Stimulated activated CD8-positive, alpha-beta memory T cell treated with anti-CD3 and anti-CD28 coated beads, Interleukin-12 subunit alpha, Interleukin-12 subunit beta, amount 100 ng/mL, for 4 hours (primary cell): ENCODE measurements at places on chromosomes 1 and 21.
A peak's percentile ranks its signal among the peaks of the same experiment; 100 is the strongest.

GRCh38 chr1:28371010-28371377 lies 1.5 kb downstream of the PHACTR4 start:
- DNase-seq = no peak

DNA sequence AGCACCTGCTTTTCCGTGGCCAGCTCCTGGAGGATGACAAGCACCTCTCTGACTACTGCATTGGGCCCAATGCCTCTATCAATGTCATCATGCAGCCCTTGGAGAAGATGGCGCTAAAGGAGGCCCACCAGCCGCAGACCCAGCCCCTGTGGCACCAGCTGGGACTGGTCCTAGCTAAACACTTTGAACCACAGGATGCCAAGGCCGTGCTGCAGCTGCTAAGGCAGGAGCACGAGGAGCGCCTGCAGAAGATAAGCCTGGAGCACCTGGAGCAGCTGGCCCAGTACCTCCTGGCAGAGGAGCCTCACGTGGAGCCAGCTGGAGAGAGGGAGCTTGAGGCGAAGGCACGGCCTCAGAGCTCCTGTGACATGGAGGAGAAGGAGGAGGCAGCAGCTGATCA lies 413 bp downstream of the UBL4B start:
- no peak for DNase-seq

- no peak for DNase-seq
These were observed 147.9 kb downstream of the RASAL2 start for GRCh38 chr1:178241837-178242236.

DNA sequence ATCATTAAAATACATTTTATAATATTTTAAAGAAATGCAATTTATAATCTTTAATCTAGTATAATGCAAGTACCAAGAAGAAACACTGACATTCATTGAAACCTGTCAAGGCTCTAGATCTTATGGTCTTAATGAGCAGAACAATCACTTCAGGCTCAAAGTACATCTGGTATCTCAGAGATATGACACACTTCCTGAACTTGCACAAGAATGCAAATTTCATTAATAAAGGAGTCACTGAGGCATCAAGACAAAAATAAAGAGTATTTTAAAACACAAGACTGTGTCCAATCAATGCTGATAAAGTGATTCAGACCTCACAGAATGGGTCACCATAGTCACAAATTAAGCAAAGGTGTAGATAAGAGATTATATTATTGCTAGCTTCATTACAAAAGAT lies 178.1 kb downstream of the AK5 start:
- no peak for DNase-seq

DNA sequence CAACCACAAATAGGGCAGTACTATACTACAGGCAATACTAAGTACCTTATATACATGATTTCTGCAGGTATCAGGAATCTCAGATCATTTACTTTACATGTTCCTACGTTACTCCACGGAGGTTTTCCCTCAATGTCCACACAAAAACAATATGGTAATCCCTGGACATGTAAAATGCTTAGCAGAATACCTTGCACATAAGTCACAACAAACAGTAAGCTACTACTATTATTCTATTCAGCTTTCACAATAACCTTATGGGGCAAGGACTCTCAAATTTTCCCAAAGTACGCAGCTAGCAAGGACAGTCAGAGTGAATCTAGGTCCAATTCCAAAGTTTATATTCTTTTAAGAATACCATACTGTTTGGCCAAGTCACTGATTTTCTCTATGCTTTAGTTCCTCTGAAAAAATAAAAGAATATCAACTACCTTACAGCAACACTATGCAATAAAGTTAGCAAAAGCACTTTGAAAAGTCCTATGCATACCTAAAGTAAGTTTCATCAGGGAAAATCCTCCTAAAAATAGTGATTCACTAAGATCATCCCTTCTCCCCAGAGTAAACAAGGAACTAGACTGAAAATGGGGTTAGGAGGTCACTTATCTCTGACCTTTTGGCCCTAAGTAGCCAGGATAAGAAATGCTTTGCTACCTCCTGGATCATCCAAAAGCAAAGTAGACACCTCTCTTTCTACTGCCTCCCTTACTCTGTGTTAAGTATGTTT lies 67.4 kb downstream of the LUZP1 start:
- no peak for DNase-seq

DNA sequence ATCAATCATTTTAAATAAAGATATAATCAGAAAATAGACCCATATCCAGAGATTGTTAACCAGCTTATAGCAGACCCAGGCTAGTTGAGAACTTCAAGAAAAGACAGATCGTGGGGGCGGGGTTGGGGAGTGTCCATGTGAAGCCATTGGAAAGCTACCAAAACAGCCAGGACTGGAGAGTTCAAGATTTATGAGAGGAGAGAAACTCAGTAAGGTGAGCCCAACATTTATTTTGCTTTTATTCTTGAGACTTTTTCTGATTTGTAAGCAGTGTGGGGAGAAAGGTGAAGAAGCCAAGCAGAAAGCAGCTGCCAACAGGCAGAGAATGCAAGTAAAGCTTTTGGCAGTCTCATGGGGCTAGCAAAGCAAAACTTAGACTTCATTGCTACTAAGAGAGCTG lies 179.9 kb downstream of the VPS13D start:
- no peak for DNase-seq

GRCh38 chr1:61170328-61171238 lies 88.2 kb downstream of the NFIA start:
- no peak for DNase-seq

GRCh38 chr1:32868085-32868484 lies 2.6 kb downstream of the FNDC5 start:
- no peak for DNase-seq

DNA sequence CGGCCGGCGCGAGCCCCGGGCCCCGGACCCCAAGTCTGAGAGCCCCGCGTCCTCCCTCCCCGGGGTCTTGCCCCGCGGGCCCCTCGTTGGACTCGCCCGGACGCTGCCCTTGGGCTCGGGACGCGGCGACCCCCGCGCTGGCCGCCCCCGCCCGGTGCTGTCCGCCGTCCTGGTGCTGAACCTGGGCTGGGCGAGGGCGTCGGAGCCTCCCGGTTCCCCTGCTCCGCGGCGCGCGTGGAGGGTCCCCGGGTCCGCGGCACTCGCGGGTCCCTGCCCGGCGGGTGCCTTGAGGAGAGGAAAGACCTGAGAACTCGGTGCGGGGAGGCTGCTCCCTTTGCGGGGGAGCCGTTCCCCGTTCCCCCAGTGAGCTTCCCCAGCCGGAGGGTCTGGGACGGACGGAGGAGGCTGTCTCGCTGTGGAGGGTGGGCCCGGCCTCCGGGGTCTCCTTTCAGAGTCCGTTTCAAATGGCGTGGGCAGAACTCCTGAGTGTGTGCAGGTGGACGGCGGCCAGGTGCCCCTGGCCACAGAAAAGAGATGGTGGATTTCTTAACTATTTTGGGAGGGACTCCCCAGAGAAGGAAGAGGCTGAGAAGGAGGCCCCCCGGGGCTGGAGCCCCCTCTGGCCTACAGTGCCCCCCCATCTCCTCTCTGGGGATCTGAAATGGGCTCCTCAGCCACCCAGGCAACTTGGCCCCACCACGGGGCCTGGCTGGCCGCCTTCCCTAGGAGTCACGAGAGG lies 595 bp downstream of the GABRD start:
- no peak for DNase-seq

DNA sequence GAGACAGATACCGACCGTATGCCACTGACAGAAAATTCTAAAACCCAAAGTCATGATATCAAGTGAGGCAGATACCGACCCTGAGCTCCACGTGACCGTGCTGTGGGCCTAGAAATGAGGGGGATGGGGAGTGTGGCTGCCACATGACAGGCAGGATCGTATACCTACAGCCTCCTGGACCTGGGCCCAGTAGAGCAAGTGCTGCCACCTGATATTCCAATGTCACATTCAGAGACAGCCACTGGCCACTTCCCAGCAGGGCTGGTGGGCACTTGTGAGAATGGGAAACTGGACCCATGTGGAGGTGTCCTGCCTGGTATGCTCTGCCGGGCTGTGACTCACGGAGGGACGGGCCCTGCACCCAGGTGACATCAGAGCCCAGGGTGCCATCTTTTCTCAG lies 44.6 kb upstream of the CLDN14 start:
- DNase-seq = no peak

GRCh38 chr1:14137411-14138134 lies 437.6 kb downstream of the PRDM2 start:
- no peak for DNase-seq

- DNase-seq = no peak
These were observed 308.9 kb downstream of the CEP170 start for GRCh38 chr1:242946206-242946605.

DNA sequence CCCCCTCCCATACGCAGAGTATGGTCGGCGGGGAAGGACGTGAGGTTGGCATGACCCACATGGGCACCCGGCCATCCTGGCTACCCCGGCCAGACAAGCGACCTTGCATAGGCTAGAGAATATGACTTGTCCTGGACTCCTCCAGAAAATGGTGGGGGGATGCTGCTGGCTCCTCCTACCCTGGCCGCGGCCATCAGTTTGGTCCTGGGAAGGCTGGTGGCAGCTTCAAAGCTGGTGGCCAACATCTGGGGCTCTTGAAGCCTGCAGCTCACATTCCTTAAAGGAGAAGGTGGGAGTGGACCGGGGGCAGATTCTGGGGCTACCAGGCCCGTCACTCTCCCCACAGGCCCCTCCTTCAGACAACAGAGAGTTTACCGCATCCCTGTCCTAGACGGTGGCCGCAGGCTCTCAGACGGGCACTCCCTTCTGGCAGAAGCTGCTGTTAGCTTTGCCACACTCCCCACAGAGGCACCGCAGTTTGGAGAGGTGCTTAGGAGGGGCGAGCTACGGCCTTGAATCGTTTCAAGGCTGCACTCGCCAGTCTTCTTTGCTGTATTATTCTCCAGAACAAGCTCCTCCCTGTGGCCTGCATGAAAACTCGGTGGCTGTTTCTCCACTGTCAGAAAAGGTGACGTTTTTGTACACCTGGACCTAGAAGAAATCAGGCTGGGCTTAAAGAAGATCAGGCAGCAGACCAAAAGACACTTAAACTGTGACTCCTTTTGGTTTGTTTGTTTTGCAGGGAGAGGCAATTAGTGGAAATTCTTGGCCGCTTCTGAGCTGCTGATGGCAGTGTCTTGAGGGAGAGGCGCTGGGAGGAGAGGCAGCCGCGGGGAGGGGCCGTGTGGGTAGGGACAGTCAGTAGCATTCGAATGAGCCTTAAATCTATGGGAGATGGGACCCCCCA lies 68.0 kb downstream of the RUNX3 start:
- no peak for DNase-seq

GRCh38 chr1:26378088-26378878 lies 5.7 kb upstream of the ZNF683 start:
- peak; percentile 76 for DNase-seq

GRCh38 chr1:194277927-194278326 lies 1091.5 kb upstream of the B3GALT2 start:
- no peak for DNase-seq

GRCh38 chr1:7298145-7298544 lies 473.0 kb upstream of the VAMP3 start:
- no peak for DNase-seq

- DNase-seq = no peak
These were observed 119.6 kb downstream of the SYT14 start for GRCh38 chr1:210057593-210057992.

- DNase-seq = no peak
These were observed 56.7 kb downstream of the HSF2BP start for GRCh38 chr21:43602266-43603232.

DNA sequence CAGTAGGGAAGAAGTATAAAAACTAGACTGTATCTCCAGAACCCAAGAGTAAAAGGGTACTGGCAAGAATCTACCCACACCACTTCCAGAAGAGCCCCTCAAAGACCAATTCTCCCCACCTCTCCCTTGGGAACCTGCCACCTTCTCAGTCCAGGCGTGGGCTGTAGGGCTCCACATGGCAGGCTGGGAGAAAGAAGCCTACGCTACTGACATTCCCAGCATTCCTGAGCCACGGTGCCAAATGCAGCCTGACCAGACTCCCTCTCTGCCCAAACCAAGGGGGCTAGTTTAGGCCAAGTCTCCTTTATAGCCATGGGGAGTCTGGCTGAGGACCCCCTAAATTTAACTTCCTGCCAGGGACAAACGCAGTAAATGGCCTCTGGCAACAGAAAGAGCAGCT lies 2.0 kb downstream of the UBE2Q1 start:
- DNase-seq = no peak

DNA sequence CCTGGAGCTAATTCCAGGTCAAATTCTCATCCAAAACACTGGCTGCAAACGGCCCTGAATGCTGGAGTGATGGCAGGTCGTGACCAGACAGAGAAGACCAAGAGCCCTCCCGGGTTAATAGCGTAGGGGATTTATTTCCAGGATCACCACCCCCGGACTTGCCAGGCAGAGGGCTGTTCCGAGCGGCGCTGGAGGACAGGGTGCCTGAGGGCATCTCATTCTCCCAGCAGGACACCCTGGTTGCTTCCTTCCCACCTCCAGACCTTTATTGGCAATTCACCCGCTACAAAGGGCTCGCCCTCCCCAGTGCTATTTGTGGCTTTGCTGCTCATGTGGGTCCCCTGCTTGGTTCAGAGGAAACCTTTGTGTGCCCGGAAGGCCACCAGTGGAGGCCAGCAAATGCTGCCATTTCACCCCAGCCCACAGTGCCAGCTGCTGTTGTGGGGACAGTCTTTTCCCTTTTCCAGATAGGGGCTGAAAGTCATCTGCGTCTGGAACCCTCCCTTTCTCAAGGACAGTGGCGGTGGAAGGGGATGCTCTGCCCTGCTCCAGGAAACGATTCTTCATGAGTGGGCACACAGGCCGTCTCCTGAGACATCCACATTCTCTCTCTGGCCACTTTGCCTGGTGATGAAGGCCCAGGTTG lies 19.0 kb upstream of the C1orf174 start:
- DNase-seq = no peak

- DNase-seq = peak; percentile 69
These were observed 1.9 kb upstream of the GNAI3 start for GRCh38 chr1:109546311-109547109.

DNA sequence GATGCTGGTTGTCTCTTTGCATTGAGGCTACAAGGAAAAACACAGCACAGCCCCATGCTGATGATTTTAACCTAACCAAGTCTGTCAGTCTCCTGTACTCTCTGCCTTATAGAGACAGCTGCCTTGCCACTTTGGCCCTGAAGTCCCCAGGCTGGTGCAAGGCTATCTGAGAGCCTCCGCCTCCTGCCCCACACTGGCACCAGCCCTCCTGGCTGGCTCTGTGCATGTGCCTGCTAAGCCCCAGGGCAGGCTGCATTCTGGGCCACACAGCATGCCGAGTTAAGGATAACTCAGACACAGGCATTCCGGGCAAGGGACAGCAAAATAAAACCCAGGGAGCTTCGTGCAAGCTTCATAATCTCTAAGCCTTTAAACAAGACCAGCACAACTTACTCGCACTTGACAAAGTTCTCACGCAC lies 910 bp downstream of the RUNX1 start:
- no peak for DNase-seq

DNA sequence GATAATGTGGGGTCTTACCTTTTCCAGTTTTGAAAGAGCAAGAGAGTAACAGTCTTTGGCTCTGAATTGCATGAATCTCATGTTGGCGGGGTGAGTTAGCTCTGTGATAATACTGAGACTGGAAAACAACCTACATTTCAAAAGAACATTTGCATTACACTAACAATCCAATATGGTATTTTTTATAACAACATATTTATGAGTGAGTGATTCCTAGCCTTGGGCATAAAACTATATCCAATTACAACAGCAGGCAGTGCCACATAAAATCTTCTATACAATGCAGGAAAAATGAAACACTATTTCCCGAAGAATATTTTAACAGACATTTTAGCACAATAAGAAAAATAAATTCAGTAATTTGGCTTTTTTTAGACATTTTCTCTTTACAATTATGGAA lies 303.0 kb downstream of the KCNT2 start:
- no peak for DNase-seq

GRCh38 chr1:84715342-84716019 lies 25.2 kb upstream of the SSX2IP start:
- DNase-seq = no peak
